ENCODE measurements at places on chromosomes 1 and 21.

GRCh38 chr1:157969697-157970485 is 23.6 kb upstream of the KIRREL1 start:
- DNase-seq: no peak

- DNase-seq: peak; percentile 3
These were observed 60.8 kb upstream of the SLC35F3 start for GRCh38 chr1:233843525-233844204.

DNA sequence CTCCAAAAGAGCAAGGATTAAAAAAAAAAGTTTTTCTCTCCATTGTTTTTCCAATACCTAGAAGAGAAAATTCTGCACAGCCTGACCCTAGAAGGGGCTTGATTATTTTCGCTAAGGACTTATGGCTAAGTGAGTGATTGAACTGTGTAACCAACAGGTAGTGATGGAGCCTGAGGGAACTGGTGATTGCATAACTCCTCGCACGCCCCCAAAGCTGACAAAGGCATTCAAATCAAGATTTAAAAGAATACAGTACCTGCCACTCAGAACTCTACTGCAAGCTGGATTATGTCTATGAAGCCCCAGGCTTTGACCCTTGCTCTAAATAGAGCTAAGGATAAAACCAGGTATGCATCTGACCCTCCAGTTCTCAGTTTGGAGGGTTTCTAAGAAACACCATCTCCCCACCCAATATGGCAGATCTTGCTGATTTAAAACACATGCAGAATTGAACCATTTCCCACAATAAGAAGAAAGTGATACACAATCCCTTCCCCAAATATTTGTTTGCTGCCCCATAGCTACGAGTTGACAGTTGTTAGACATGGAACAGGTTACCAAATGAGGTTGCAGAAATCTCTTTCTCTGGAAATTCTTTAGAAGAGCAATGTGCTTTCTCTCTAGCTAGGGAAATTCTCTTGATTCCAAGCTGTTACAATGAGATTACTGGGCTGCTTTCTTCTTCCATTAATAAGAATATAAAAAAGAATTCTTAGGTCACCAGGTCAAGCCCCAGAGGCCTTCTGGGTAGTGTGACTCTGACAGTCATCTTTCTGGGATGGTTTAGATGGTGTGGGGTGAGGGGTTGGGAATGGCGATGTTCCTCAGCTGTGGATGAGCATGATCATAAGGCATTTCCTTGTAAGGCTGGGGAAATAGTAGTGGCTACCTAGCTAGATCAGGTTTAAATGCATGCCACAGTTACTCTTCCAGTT is 35.1 kb downstream of the FGGY start:
- no peak for DNase-seq

GRCh38 chr1:192575499-192576189 is at the start of gene RGS1:
Gene RGS1, plus strand, starts transcription at chr1:192575773. Its CDS starts 20 bp downstream, at chr1:192575793.
- no peak for DNase-seq

DNA sequence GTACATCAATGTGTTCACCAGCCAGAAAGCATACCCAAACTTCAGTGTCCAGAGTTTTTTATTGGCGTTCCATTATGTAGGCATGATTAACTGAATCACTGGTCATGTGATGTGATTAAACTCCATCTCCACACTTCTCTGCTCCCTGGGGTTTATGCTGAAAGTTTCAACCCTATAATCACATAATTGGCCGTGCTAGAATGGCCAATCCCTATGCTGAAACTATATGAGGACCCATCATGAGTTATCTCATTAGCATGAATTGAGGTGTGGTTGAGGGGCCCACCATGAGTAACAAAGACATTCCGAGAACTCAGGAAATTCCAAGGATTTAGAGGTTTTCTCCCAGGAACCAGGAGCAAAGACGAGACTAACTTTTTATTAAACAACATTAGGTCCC is 31.8 kb upstream of the FBXO28 start:
- DNase-seq: no peak

DNA sequence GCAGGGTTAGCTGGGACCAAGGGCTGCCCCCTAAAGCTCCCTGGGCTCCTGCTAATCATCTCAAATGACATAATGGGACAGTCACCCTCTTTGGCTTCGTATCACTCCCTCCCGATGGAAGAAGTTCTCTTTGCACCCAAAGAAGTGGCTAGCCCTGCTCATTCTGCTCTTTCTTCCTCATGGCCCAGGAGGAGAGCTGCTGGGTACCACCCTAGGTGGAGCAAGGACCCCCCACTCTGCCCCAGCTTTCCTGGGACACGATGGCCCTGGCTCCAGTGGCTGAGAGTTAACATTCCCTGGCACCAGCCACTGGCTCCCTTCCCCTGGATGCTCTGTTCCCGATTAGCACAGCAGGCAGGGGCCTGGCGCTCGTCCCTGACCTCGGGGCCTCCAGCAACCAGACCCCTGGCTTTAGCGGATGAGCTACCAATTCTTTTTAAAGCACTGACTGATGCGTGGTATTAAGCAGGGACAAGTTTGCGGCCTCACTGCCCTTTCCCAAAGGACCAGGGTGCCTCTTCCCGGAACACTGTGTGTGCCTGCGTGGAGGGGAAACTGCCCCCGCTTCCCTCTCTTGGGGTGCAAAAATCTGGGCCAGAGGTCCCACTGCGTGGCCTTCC is 1.2 kb downstream of the MYOM3 start:
- no peak for DNase-seq

DNA sequence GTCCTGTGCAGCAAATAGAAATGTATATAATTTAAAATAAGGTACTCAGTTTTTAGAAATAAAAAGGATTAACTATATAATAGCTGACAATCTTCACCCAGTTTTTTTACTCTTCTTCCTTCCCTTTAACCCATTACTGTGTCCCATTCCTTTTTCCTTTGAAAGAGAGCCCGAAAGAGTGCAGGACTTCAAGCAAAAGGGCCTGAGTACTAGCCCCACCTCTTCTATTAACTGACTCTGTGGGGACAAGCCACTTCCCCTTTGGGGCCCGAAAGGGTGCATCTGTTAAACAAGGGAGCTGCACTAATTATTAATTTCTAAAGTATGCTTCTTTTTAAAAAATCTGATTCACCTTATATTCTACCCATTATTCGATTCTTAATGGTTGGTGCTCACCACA is 3.3 kb downstream of the USP24 start:
- no peak for DNase-seq

GRCh38 chr1:34696230-34696629 is 58.6 kb upstream of the GJB5 start:
- no peak for DNase-seq

GRCh38 chr1:61436016-61436415 is 288.9 kb downstream of the TM2D1 start:
- no peak for DNase-seq

- no peak for DNase-seq
These were observed 55.1 kb downstream of the ITPKB start for GRCh38 chr1:226684026-226684425.

- DNase-seq: no peak
These were observed 301.9 kb downstream of the NPHP4 start for GRCh38 chr1:5690291-5690690.

DNA sequence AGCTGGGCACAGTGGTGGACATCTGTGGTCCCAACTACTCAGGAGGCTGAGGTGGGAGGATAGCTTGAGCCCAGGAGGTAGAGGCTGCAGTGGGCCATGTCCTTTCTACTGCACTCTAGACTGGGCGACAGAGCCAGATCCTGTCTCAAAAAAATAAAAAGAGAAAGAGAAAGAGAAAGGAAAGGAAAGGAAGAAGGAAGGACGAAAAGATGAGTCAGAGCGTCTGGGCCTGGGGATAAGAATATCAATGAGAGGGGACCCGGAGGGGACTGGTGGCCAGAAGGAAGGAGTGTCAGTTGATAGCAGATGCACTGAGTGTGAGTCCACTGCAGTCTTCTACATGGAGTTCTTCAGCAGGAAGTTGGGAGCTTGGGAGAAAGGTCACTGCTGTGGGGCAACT is 75.6 kb downstream of the SYT6 start:
- no peak for DNase-seq

- DNase-seq: no peak
These were observed 66.6 kb downstream of the TRAF5 start for GRCh38 chr1:211393203-211393602.

DNA sequence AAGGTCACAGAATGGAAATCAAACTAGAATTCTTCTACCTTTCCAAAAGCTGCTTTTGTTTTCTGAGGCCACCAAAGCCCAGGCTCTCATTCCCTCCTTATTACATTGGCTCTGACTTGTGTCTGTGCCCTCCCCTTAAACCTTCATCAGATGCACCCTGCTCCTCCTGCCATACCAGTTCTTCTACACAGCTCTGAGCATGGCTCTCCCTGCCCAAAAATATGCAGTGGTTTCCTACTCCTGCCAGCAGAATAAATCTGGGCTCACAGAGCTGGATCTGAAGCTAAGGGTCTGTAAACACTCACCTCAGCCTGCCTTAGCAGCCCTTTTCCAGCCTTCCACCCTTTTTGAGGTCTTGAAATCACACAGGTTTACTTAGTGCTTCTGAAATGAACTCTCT is 55.0 kb downstream of the TTC3 start:
- no peak for DNase-seq

GRCh38 chr1:66944330-66945274 is 19.8 kb downstream of the MIER1 start:
- DNase-seq: no peak

DNA sequence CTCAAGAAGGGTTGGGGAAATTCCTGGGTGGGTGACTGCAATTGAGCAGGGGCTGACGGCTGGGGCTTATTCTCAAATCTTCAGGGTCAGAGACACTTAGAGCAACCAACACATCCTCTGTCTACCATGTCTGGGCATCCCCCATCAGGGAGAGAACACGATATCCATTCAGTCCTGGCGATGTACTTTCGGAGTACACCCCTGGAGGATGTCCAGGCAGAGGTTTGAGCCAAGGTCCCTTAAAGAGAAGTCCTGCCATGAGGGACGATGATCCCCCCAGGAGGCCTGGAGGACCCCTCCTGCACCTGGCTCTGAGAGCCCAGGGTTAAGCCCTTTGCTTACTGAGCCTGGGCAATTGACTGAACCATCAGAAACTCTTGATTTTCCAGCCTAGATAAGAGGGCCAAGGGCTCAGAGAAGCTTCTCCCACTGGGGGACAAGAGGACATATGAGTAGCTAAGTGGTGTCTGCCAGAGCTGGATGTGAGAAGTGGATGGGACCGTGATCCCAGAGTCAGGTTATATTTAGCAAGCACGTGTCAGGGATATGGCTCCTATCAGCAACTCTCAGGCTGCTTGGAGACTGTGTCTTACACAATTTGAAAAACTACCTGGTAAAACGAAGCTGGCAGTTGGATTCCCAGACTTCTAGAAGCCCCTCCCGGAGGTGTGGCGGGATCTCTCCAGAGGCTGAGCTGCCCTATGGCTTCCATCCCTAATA is 253.3 kb upstream of the VAMP3 start:
- DNase-seq: no peak

DNA sequence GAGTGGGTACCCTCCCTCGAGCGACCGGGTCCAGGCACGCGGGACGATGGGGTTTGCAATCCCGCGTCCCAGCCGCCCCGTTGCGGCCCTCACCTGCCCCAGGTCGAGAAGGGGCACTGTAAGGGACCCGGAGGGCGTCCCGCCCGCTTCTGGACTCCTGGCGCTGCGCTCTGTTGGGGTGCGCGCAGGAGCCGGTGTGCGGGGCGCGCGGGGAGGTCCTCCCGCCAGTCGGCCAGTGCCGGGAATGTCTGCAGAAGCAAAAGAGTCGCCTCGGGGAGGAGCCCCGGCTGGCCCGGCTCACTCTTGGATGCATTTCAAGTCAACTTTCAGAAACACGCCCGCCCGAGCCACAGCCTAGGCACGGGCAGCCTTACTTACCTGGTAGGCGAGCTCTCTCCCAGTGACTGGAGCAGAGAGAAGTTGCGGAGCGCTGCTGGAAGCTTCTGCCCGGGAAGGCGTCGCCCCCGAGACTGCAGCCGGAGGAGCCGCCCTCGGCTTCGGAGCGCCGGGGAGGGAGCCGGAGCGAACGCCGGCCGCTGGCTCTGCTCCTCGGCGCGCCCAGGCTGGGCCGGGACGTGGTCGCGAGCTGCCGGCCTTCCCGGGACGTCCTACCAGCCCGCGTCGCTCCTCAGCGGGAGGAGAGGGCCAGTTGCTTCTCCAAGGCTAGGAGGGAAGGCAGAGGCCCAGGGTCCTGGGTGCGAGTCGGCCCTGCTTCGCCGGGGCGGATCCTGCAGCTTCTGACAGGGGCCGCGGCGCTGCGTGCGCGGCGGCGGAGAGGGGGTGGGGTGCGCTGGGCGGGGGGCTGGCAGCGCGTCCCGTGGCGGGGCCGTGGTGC is at the start of gene LMX1A:
Gene LMX1A (minus strand): TSS at position 739 of the 835 bp plus-strand sequence. CDS start 1,156 bp downstream, outside the sequence.
- peak; percentile 73 for DNase-seq

GRCh38 chr1:58246549-58246948 is 300.0 kb downstream of the OMA1 start:
- no peak for DNase-seq

GRCh38 chr1:56577406-56578137 is 1.8 kb downstream of the PLPP3 start:
- no peak for DNase-seq

- DNase-seq: no peak
These were observed 120.6 kb downstream of the MAB21L3 start for GRCh38 chr1:116231752-116232151.

GRCh38 chr21:17775431-17776126 is 43.6 kb downstream of the C21orf91 start:
- DNase-seq: no peak

- no peak for DNase-seq
These were observed 70.6 kb downstream of the NPHP4 start for GRCh38 chr1:5921671-5922070.

- no peak for DNase-seq
These were observed 318.1 kb downstream of the CAMTA1 start for GRCh38 chr1:7103361-7103782.

GRCh38 chr1:151993734-151994496 is at the start of gene S100A10:
Gene S100A10, minus strand, starts transcription at chr1:151993859. Its CDS starts 7,629 bp downstream, at chr1:151986230.
- DNase-seq: peak; percentile 62

- DNase-seq: no peak
These were observed 8.9 kb upstream of the LSS start for GRCh38 chr21:46237474-46237873.

- DNase-seq: no peak
These were observed 2.1 kb downstream of the UTS2 start for GRCh38 chr1:7850786-7851185.

DNA sequence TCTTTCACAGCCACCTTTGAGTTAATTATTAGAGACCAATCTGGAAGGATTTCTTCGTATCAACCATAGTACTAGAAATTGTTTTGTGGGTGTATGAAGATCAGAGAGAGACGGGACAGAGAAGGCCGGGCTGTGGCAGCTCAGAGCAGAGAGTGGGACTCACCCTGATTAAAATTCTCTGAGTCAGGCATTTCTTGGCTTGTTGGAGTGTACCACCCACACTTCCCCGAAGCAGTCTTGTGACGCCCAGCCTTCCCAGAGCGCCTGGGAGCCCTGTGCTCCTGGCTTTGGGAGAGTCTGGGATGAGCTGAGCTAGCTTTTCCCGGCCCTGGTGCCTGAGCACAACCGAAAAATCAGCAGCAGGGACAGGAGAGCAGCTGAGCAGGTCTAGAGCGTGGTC is 19.4 kb downstream of the PLEKHM2 start:
- no peak for DNase-seq

- no peak for DNase-seq
These were observed 555.9 kb downstream of the USP25 start for GRCh38 chr21:16285605-16286126.

- DNase-seq: no peak
These were observed 33.5 kb downstream of the CFAP57 start for GRCh38 chr1:43205671-43206070.

- no peak for DNase-seq
These were observed 7.0 kb downstream of the EXTL1 start for GRCh38 chr1:26028490-26028980.

- DNase-seq: peak; percentile 21
These were observed 16.9 kb downstream of the NPHP4 start for GRCh38 chr1:5975133-5975880.

Data from right kidney (tissue), 9 donors.